ENCODE measurements at places on chromosomes 6 and 20.

GRCh38 chr6:138803861-138804260, 8.0 kb downstream of the ECT2L start:
- DNase-seq = no peak

DNA sequence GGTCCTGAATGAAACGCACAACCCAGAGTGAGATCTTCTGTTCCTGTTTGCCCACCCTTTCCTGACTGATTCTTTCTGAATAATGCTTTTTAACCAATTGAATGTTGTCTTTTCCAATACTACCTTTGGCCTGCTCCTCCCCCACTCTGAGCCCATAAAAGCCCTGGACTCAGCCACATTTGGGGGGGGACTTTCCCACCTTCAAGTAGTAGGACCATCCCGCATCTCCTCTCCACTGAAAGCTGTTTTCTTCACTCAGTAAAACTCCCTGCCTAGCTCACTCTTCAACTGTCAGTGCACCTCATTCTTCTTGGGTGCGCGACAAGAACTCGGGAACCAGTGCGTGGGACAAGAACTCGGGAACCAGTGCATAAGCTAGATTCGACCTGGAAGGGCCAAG, 77.9 kb downstream of the EPB41L2 start:
- DNase-seq = no peak

GRCh38 chr6:134816300-134816699, 133.6 kb downstream of the ALDH8A1 start:
- no peak for DNase-seq

GRCh38 chr6:63640062-63640461, 4.5 kb downstream of the PHF3 start:
- no peak for DNase-seq

DNA sequence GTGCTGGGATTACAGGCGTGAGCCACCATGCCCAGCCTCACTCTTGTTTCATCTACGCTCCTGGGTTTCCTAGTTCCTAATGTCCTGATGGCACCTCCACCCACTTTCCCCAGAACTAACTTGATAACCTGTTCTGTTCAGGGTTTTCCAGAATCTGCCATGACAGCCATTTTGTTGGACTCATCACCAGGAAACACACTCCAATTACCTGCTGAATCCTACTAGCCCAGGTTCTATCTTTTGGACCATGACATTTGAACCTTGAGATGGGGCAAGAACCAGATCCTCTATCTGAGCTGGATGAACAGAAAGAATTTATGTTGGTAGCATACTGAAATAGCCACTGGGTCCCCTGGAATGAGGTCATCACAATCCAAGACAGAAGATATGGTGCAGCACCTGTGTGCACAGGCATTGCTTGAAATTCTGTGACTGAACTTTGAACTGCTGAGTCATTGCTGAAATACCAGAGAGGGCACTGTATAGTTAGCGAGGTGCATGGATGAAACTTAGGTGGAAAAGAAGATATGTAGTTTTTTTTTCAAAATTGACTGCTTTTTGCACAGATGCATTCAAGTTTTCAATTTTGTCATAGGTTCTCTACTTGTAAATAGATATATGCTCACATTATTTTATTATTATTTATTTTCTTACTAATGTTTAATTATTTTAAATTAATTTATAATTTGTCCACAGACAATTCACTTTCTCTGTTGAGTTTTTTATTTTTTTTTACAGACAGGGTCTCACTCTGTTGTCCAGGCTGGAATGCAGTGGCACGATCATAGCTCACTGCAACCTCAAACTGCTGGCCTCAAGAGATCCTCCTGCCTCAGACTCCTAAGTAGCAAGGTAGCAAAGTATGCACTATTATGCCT, 42.8 kb upstream of the TASP1 start:
- no peak for DNase-seq

DNA sequence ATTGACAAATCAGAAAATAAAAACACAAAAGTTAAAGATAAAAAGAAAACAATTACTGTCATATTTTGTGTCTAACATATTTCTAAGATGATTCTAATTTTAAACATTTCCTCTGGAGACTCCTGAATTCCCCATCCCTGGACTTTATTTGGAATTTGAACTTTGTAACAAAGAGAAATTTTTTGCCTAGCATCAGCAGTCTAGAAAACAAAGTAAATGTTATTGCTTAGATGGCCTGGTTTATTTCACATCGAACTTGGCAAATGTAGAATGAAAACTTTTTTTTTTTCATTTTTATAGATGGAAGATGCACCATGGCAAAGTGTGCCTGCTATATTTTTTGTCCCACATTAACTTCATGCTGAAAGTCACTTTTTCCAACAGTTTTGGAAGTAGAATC, 159.1 kb downstream of the TBX18 start:
- no peak for DNase-seq

GRCh38 chr6:68296126-68296525, 339.0 kb upstream of the ADGRB3 start:
- DNase-seq = no peak

- DNase-seq = no peak
These were observed 69.2 kb downstream of the MRPL14 start for GRCh38 chr6:44057931-44058616.

- no peak for DNase-seq
These were observed 339.6 kb downstream of the ARHGAP18 start for GRCh38 chr6:129370268-129370916.

GRCh38 chr20:717832-718231, 42.2 kb upstream of the SCRT2 start:
- DNase-seq = no peak

- no peak for DNase-seq
These were observed 130.0 kb downstream of the BTBD9 start for GRCh38 chr6:38509713-38510112.

- DNase-seq = no peak
These were observed 780 bp downstream of the TFAP2A start for GRCh38 chr6:10413850-10414738.

DNA sequence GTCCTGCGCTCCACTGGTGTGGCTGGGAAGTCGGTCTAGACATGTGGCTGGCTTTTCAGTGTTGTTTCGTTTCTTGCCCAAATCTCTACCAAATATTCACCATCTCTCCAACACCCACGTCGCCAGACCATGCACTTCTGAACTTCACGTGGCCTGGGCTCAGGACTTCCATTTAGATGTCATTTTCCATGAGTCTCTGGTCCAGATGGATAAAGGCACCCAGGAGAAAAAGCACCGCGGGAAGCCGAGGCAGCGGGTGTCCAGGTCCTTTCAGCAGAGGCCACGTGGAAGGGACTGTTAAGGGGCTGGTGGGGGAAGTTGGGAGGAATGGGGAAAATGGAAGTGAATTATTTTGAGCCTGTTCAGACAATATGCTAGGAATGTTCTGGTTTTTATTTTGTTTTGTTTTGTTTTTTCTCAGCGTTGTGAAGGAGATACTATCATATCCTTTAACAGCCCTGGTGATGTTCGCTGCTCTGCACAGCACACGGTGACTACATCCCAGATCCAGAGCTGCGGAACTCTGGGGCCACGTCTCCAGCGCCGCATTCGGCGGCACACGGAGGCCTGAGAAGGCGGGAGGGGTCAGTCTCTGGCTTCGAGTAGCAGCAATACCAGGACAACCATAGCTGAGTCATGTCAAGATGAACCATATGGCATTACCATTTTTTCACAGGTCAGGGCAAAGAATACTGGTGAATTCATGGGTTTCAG, 230.3 kb downstream of the THBS2 start:
- no peak for DNase-seq

- DNase-seq = no peak
These were observed 24.1 kb upstream of the TRIM27 start for GRCh38 chr6:28947831-28948270.

- DNase-seq = no peak
These were observed 38.6 kb upstream of the VSTM2L start for GRCh38 chr20:37864298-37864697.

DNA sequence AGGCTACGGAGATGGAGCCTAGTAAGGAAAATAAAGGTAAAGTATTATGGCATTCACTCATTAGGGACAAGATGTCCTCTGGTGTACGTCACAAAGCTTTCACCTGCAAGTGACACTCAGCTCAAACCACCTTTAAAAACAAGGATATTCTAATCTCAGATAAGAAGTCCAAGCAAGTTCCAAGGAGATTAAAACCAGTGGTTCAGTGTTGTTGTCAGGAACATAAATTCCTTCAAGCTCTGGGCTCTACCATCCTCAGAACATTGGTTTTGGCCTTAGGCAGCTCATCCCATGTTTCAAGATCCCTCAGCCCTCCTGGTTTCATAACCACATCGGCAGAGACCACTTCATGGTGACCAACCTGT, 116.5 kb downstream of the LY86 start:
- no peak for DNase-seq

DNA sequence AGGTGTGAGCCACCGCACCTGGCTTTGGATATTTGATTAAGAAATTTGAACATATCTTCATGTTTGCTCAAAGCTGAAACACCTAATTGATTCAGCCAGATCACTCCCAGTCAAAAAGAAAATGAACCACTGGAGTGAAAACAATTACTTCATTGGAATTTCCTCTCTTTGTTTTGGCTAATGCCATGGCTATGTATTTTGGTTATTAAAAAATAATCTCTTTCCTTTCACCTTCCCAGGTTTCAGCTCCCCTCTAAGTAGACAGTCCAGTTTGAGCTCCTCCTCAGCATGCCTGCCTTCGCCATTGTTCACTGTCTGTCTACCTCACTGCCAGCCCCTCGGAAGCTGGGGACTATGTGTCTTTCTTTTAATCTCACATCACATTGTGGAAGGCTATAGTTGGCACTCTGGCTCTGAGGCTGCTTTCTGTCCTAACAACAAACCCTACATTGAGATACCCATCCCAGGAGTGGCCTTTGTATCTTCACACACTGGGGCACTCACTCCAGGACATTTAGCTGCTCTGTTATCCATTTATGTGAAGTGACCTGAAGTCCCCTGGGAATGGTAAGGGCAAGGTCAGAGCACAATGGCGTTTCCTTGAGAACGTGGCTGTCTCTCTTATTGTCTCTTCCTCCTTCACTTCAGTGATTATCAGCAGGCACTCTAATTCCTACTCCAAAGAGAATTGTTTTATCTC, 764.0 kb upstream of the CITED2 start:
- peak; percentile 36 for DNase-seq

DNA sequence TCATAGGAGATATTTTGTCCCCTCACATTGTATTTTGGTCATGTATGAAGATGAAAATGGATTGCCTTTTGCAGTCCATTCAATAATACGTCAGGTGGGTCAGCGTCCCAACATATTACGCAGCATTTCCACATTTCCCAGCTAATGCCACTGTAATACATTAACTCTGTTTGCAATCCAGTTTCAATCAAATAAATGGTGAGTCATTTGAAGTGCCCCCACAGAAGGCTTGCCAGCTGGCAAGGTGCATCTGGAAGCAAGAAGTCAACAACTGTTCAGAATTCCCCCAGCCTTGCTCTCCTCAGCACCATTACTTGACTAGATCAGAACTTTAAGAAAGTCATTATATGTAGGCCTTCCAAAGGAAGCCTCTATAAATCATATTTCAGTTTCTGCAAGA, 50.4 kb downstream of the PHACTR1 start:
- no peak for DNase-seq
